ENCODE measurements at places on chromosomes 16 and 17.

DNA sequence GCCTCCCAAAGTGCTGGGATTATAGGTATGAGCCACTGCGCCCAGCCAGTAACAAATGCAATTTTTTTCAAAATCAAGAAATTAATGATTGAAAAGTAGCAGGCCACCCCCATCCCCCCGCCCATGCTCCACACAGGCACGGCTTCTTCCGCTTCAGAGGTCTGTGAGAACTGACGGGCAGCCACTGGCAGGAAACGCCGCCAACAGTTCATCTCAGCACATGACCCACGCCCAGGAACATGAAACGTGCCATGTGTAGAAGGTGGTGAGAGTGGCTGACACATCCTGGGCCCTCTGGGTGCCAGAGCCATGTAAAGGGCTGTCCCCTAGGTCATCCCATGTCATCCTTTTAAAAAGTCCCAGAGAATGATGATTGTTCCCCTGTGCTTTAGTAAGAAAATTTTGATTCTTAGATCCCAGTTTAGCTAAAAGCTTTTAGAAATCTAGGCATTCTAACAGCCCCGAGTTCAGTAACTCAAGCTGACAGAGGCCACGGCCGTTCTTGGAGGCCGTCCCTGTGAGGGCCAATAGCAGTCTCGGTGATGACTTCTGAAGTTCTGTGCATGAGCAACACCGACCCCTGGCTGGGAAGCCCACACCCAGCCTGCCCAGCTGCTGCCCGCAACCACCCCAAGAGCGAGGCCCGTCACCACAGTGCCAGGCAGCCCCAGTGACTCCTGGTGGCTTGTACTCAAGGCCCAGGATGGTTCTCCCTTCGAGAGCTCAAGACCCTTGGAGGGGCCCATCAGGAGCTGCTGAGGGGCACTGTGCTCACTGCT is 52.1 kb downstream of the KLHDC4 start:
- no peak for DNase-seq

DNA sequence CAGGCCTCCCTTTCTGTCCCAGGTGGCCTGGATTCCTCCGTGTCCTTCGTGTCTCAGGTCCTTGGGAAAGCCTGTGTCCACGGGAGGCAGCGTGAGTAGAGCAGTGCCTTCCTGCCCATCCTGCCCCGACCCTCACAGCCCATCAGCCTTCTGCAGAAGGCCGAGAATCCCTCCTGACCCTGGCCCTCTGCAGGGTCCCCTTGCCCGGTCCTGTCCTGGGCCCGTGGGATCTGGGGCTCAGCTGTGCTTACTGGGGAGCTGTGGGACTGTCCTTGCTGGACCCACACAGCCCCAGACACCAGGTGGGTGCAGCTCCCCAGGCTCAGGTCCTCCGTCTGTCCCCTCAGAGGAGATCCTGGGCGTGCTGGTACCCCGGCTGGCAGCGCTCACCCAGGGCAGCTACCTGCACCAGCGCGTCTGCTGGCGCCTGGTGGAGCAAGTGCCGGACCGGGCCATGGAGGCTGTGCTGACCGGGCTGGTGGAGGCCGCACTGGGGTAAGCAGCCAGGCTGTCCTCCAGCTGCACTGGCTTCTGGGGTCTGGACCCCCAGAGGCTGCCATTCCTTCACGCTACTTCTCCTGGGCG is 3.9 kb downstream of the TELO2 start:
- DNase-seq: no peak

DNA sequence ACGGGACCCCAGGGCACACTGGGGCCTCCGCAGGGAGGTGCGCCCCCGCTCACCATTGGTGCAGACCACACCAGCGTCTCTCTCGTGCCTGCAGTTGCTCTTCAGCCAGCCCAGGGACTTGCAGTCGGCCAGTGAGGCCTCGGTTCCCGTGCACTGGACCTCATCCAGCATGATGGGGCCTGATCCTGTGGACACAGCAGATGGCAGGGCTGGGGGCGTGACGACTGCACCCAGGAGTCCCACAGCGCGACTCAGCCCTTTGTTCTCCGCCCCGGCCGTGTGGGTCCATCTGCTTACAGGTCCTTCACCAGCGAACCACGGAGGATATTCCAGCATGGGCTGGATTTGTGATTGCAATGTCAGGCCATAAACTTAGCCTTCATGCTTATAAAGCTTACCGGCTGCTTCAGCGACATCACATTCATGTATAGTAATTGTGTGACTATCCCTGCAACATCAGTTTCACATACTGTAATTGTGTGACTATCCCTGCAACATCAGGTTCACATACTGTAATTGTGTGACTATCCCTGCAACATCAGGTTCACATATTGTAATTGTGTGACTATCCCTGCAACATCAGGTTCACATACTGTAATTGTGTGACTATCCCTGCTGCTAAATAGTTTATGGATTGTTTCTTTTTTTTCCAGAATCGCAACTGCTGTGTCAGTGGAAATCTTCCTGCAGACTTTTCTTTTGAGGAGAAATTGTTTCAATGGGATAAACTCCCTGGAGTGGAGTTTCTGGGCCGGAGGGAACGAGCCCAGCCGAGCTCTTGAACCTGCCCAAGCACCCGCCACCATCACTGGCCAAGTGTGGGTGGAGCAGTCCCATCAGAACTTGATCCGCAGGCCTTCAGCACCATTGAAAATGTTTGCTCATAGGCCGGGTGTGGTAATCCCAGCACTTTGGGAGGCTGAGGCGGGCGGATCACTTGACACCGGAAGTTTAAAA is 4.8 kb downstream of the LGALS3BP start:
- peak; percentile 81 for DNase-seq

GRCh38 chr17:40341808-40342503 is 22.6 kb downstream of the GJD3 start:
- DNase-seq: peak; percentile 69

- no peak for DNase-seq
These were observed 7.4 kb upstream of the HSD17B2 start for GRCh38 chr16:82027629-82028064.

DNA sequence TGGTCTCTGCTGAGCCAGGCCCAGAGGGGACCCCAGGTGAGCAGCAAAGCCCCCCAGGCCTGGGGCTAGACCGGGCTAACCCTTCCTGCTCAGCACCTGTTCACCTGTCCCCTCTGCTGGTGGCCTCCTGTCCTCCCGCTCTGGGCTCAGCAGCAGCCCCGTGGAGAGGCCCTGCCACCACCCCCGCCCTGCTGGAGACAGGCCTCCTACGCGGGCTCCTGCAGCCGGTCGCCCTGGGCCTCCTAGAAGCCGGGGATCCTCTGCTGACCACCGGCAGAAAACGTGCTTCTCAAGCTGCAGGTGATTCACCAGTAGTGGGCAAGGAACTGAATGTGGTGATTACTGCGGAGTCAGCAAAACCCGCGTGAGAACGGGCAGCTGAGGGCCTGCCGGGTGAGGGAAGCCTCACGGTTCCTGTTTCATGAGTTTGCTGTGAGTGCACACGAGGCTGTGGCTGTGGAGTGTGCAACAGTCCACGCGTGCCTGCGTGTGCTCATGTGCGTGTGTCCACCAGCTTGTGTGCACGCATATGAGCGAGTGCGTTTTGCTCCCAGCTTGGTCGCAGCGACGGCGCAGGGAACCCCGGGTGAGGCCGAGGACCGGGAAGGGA is 792 bp downstream of the SECTM1 start:
- no peak for DNase-seq

DNA sequence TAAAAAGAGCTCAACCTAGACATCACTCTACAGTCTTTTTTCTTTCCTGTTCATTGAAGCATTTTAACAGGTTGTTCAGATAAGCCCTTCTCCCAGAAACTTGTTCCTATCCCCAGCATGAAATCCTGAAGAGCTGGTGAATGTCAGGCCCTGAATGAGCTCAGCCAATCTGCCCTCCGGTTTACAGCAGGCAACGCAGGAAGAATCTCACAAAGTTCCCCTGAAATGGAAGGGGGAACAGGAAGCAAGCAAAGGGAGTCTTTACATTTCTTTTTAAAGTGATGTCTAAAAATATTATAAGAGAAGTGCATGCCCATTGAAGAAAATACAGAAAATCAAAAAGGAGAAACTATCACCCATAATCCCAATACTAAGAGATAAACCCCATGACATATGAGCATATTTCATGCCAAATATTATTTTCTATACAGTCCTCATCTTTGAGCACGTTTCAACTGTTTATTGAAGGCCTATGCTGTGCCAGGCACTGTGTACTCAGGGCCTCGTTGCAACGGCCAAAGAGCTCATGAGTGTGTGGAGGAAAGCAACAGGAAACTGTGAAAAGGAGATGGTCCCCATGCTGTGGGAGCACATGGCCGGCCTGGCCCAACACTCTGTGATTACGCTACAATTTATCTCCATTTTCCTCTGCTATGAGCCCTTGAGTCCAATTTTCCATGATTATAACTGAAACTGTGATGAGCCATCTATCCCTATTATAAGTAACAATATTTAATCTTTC is 5.7 kb downstream of the TK2 start:
- DNase-seq: no peak

GRCh38 chr16:86995456-86995855 is 321.7 kb downstream of the C16orf95 start:
- DNase-seq: no peak

- DNase-seq: no peak
These were observed 287.2 kb upstream of the HSBP1 start for GRCh38 chr16:83520596-83520995.

DNA sequence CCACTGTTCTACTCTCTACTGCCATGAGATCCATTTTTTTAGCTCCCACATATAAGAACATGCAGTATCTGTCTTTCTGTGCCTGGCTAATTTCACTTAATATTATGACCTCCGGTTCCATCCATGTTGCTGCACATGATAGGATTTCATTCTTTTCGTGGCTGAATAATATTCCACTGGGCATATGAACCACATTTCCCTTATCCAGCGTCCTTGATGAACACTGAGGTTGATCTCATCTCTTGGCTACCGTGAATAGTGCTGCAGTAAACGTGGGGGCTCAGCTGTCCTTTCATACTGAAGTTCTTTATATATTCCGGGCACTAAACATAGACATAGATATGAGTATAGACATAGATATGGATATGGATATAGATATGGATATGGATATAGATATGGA is 109.3 kb upstream of the TNRC6C start:
- no peak for DNase-seq

GRCh38 chr16:88616320-88616719 is 22.1 kb upstream of the IL17C start:
- no peak for DNase-seq

GRCh38 chr17:16073845-16074244 is 74.2 kb downstream of the TTC19 start:
- DNase-seq: no peak
